ENCODE measurements at places on chromosomes 5 and 9.
A peak's percentile ranks its signal among the peaks of the same experiment; 100 is the strongest.

DNA sequence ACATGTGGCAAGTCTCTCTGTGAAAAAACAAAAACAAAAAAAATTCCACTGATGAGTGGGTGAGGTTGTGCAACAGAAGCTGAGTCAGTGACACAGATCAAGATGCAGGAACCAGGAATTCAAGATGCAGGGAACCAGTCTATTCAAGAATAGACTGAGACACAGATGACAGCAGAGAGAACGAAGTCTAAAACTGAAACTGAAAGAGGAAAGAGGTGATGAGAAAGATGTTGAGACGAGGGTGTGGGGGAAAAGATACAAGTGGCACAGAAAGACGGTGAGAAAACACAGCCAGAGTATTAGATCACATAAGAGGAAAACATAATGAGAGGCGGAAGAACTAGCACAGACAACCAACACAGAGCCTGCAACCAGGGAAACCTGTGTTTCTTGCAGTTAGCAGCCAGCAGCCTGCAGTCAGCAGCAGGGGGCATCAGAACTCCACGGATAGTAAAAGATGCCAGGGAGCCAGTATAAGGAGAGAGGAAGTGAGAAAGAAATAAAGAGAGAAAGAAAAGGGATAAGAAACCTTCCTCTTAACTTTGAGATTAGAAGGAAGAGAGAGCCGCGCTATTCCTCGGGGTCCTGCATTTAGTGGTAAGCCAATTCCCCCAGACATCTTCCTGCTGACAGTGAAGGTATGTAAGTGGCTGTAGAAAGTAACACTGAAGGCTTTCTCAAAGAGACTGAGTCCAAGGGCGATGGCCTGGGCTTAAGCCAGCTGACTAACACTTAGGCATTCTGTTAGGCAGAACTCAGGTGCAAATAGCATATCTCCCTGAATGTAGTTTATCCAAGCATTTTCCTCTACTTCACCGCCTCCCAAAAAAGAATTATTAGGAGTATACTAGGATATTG is 79.0 kb downstream of the TLR4 start:
- peak; percentile 74 for DNase-seq

- DNase-seq, result no peak
Observed at GRCh38 chr5:88214655-88215054, 54.0 kb downstream of the TMEM161B start.

GRCh38 chr9:134738869-134739659 is 97.5 kb downstream of the COL5A1 start:
- DNase-seq, result peak; percentile 82

DNA sequence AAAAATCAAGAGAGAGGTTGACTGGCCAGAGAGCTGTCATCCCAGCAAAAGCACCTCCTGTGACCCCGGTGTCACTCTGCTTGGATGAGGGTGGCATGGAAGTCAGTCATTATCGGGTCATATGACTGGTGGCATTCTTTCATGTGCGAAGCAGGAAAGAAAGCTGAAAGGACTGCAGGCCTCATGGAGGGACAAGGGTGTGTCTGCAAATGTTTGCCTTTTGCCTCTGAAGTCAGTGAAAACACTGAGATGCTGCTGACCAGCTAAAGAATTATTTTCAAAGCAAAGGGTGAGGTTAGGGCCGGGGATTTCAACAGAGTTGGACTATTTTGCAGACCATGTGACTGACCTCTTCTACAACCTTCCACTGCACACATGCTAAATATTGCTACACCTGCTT is 298.3 kb downstream of the CSNK1G3 start:
- DNase-seq, result no peak

All from hindlimb muscle (tissue), 1 donor.